ENCODE measurements at places on chromosomes 4 and X.

- no peak for DNase-seq
Observed at GRCh38 chrX:18887825-18888212, 96.1 kb downstream of the PHKA2 start.

GRCh38 chrX:99394456-99394855 lies 1015.6 kb downstream of the PCDH19 start:
- DNase-seq: no peak

DNA sequence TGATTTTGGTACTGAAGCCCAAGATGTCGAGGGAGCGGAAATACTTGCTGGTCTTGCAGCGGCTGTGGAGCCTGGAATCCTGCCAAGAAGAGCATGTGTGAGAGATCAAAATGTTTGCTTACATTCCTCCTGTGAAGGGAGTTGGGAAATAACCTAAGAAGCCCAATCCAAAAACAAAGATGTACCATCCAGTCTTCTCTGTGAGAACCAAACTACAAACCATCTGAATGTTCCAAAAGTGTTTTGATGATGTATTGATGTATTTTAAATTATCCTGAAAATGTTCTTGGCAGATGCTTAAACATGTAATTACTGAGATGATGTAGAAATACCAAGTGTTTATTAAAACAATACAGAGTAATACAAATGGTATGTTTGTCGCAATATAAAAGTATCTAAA lies 10.1 kb upstream of the ADH1A start:
- no peak for DNase-seq

- peak; percentile 21 for DNase-seq
Observed at GRCh38 chrX:39162322-39162735, 361.1 kb downstream of the MID1IP1 start.

- DNase-seq: no peak
Observed at GRCh38 chr4:94806376-94806775, 48.6 kb downstream of the BMPR1B start.

GRCh38 chrX:44908153-44908552 lies 35.2 kb downstream of the KDM6A start:
- DNase-seq: no peak

GRCh38 chr4:83905952-83906351 lies 370.0 kb downstream of the GPAT3 start:
- no peak for DNase-seq

DNA sequence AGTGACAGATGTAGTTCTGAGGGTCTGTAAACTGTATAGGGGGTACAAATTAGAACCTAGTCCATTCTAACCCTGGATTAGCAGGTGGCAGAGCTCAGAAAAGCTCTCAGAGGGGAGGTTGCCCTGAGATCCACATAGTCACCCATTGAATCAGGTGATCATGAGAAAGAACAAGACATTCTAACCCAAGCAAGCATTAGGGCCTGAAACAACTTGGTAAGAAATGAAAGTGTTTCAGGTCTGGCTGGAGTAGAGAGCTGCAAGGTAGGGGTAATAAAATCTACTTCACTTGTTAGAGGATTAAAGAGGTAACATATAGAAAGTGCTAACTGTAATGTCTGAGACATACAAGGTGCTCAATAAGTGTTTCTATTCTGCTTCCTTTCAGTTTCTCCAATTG lies 8.8 kb upstream of the BMP2K start:
- DNase-seq: no peak

DNA sequence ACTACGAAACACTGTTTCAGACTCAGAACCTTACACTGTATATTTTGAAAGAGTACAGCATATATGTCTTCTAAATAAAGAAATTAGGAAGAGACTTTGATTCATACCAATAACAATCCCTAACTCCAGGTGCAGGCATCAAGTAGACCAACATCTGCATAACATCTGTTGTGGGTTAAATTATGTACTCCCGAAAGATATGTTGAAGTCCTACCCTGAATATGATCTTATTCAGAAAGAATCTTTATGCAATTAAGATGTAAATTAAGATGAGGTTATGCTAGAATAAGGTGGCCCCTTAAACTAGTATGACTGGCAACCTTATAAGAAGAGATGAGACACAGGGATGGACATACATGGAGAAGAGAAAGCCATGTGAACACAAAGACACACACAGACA lies 117.9 kb downstream of the INPP4B start:
- DNase-seq: no peak

- no peak for DNase-seq
Observed at GRCh38 chrX:20361890-20362262, 95.2 kb upstream of the RPS6KA3 start.

DNA sequence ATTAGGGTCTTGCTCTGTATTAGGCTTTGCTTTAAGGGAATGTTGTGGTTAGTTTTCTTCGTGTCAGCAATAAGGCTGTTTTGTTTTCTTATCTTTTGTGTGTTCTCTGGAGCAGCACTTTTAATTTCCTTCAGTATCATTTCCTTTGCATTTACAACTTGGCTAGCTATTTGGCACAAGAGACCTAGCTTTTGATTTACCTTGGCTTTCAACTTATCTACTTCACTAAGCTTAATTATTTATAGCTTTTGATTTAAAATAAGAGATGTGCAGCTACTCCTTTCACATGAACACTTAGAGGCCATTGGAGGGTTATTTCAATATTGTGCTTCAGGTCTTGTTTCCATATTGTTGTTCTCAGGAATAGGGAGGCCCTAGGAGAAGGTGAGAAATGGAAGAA lies 68.2 kb downstream of the FAT4 start:
- DNase-seq: no peak

DNA sequence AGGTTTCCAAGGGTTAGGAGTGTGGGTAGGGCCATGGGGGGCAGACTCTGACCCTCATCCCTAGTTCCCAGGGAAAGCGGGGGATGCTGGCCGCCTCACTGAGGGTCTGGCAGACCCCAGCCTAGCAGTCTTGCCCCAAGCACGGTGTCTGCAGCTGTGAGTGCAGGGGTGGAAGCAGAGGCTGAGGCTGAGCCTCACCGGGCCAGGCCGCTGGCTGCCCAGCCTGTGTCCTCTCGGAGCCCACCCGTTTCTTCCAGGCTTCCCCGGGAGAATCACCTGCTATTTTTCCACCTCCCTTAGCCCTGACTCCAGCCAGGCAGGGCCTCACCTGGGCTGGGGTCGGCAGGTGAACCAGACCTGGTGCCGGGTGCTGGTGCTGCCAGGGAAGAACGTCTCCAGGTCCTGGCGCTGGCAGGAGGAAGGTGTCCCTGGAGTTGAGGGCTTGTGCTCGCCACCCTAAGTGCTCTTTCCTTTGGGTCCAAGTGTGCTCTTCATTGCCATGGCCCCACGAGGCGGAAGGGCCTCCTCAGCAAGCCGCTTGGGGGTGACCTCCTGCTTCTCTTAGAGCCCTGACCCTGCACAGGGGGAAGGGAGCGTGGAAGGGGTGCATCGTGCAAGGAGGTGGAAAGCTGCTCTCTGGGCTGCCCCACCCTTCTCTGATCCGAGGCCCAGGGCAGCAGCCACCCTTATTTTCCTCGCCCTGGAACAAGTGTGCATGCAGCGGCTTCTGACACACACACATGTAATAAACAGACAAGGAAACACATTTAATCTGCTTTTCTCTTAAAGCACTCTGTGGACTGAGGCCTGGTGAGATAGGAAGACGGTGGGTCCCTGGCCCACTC lies 112.7 kb downstream of the FAM53A start:
- no peak for DNase-seq

GRCh38 chrX:130091980-130092522 lies 18.2 kb downstream of the ELF4 start:
- peak; percentile 85 for DNase-seq

GRCh38 chr4:71564775-71565174 lies 219.1 kb downstream of the GC start:
- no peak for DNase-seq

DNA sequence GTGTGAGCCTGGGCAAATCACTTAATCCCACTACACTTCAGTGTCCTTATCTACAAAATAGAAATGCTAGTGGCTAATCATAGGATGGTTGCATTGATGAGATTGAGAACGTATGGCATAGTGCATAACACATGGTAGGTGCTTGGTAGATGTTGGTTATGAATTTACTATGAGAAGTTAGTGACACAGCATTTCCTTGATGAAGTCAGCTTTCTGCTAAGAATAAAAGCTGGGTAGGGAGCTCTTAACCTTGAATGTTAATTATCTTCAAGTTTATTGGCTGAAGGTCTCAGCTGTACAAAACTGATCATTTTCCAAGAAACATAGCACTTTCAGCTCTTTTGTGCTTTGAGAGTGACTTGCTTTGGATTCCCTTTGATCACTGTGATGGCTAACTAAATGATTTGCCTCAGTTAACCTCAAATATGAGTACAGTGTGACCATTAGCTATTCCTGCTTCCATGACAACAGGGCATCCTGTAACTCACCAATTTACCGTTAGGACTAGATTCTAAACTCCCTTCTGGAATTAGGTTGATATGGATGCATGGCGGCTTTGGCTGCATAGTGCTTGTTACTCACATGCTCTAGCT lies 17.8 kb downstream of the PDK3 start:
- DNase-seq: no peak

- no peak for DNase-seq
Observed at GRCh38 chrX:110252711-110253110, 65.2 kb downstream of the AMMECR1 start.

DNA sequence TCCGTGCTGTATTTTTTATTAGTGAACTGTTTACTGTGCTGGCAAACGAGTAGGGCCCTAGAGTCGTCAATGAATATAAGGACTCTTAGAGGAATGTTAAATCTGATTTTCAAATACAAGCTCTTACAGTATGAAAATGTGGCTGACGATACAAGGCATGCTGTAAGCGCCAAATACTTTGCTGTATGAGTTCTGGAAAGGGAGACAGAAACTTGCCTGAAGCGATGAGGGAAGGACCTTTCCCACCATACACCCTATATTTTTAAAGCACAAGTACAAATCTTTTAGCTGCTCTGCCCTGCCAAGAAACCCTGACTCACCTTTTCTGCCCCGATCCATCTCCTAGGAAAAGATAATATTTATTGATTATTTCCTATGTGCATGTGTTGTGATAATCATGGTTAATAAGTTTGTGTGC lies 15.7 kb upstream of the RUFY3 start:
- no peak for DNase-seq

DNA sequence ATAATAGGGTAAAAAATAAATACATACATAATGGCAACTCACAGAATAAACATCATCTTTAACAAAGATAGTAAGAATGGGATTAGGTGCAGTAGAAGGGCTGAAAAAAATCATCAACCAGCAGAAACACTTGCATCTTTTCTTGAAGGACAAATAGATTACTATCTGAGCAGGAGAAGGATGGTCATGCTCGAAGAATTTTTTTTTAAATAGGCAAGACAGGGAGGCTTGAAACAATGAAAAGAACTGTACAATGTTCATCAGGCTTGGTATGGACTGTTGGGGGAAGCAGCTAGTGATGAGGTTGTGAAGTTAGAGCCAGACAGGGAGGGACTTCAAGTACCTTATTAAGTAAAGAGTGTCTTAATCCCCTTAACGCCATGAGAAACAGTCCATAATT lies 167.4 kb upstream of the LDB2 start:
- DNase-seq: no peak

GRCh38 chr4:184198190-184198589 lies 19.5 kb downstream of the ENPP6 start:
- no peak for DNase-seq

GRCh38 chr4:152591396-152591795 lies 55.5 kb upstream of the FBXW7 start:
- DNase-seq: peak; percentile 44

- DNase-seq: no peak
Observed at GRCh38 chr4:113539408-113539807, 222.1 kb downstream of the CAMK2D start.

GRCh38 chrX:70254063-70254400 lies 6.0 kb downstream of the P2RY4 start:
- no peak for DNase-seq

DNA sequence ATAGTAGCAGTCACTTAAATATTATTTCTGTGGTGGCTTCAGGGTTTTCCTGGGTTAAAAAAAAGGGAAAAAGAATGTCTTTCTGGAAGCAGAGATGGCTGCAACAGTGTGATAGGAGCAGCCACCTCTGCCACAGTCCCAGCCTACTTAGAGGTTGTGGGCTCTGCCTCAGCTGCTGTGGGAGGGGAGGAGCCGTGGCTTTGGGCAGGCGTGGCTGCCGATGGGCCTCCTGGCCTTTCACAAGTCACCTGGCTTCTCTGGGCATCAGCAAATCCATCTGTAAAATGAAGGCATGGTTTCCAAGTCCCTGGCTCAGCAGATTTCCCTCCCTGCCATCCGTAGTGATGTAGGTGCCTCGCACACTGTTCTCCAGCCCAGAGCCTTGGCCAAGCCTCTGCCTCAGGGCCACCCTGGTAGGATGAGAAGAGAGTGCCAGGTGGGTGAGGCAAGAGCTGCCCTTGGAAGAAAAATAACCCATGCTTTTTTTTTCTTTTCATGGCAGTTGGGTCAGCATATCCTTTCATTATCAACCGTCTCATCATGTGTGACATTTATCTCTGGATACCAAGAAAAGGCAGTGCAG lies 66.1 kb downstream of the PTTG2 start:
- DNase-seq: no peak

DNA sequence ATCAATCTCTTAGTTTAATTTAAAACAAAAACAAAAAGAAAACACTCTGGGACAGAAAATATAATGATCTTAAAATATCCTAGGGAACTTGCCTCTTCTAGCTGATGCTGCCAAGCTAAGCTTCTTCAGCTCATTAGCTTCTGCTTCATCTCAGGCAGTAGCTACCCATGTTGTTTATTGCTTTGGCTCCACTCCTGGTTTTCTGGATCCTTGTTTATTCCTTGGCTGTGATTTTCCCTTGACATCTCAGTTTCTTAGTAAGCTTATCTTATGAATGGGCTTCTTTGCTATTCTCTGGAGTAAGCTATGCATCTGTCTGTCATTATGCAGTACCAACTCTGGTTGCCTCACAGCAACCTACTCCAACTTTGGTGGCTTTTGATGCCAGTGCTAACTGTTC lies 5.1 kb upstream of the MTHFD2L start:
- no peak for DNase-seq

GRCh38 chr4:73725510-73725909 lies 14.9 kb upstream of the CXCL8 start:
- DNase-seq: no peak

- no peak for DNase-seq
Observed at GRCh38 chr4:105273230-105273629, 126.6 kb downstream of the TET2 start.

DNA sequence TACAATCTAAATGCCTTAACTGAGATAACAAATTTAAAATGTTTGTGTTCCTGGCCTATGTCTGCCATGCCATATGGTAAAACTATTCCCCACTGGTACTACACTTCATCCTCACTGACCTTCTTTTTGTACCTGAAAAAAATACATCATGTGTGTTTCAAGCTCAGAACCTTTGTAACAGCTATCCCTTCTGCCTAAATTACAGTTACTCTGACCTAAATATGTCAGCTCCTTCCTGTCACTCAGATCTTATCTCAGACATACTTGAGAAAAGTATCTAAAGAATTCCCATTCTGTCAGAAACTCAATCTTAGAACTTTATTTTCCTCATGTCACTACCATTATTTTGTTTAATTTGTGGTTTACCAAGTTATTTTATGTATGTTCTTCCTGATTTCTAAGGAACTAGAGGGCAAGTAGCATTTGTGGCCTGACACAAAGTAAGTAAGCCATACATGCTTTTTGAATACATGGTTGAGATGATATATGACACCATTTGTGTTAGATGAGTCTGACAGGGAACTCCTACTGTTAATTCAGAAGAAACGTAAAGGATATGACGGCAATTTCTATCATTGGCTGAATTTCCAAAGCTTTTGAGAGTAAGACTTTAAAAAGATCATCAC lies 456.5 kb upstream of the NDST3 start:
- no peak for DNase-seq

Measured in T-cell (primary cell).